ENCODE measurements at places on chromosomes 11 and 22.

GRCh38 chr22:27318516-27318915, 483.0 kb downstream of the MN1 start:
- DNase-seq = no peak

GRCh38 chr11:22165087-22165486, 27.8 kb upstream of the ANO5 start:
- no peak for DNase-seq

DNA sequence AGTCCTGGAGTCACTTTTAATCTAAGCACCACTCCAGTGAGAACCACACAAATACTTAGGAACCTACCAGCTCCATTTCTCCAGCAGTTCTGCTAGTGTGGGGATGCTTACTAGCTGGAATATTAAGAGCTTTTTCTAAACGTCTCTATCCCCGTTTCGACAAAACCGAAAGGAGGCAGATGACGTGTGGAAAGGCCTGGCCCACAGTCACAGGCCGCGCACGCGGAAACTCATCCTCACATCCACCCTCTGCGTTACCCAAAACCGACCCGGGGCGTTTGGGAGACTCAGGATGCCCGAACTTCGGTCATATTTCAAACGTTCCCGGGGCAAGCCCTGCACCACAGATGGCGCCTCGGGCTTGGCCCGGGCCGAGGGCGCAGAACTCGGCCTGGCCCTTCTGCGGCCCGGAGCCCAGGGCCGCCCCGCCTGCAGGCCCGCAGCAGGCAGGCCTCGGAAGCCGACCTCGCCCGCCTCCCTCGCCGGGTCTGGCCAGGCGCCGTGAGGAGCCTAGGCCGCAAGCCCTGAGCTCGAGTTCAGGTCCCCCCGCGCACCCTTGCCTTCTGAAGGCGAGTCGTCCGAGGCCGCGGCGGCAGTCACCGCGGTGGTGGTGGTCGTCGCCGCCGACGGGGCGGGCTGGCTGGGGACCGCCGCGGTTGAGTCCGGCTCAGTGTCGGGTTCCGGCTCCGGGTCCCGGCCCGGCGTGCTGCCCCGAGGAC, 473 bp downstream of the FNBP4 start:
- DNase-seq = no peak

DNA sequence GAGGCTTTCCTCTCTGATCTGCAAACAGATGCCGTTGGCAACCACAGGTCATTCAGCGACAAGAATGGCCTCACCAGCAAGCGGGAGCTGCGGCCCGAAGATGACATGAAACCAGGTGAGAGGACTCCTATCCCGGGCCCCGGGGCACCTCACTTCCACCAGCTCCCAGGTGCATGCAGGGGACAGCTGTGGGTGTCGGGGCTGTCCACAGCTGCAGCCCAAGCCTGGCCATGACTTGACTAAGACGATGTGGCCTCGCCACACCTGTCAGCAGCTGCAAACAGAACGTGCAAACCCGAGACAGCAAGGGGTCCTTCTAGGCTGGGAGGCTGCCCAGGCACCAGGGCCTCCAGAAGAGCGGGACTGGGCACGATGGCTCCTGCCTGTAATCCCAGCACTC, 3.6 kb downstream of the GAL start:
- DNase-seq = no peak

GRCh38 chr11:20488352-20488751, 100.8 kb downstream of the PRMT3 start:
- no peak for DNase-seq

DNA sequence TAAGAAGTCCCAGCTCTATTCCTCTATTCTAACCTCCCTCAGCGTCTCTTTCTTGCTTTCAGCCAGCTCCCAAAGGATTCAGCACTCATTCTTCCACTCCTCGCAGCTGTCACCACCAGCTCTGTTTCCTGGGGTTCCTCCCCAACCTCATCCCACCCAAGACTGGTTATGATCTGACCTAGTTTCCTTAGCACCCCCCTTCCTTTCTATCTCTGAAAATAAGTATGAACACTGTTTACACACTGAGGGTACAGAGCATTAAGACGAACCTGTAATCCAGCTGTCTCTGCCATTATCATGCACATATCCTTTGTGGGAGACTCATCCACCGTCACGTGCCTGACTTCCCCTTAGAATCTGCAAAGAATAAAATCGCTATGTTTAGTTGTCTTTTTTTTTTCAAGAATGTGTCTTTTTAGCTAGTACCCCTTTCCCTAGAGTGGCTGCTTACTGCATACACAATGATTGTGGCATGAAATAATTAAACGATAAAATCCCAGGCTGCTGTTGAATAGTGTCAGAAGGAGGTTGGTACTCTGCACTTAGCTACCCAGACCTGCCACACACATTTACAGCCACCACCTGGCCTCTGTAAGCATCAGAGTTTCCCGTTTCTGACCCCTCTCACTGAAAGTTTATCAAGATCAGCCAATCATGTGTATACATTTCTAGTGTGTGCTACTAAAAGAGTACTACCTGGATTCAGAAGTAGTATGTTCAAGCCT, 26.9 kb upstream of the CSTF3 start:
- DNase-seq = no peak

DNA sequence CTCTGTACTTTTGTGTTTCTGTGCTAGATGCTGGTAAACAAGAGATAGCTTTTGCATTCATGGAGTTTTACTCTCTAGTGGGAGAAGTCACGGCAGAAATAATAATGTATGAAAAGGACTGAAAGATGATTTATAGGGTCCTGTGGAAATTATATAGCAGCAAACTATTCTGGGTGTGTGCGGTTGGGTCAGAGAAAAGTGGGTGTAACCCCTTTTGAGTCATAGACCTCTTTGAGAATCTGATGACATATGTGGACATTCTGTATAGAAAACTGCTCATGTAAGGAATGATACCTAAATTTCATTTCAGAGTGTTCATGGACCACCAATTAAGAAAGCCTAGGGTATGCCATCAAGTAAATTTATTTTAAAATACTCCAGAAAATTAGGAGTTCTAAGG, 54.4 kb downstream of the TMEM135 start:
- no peak for DNase-seq

DNA sequence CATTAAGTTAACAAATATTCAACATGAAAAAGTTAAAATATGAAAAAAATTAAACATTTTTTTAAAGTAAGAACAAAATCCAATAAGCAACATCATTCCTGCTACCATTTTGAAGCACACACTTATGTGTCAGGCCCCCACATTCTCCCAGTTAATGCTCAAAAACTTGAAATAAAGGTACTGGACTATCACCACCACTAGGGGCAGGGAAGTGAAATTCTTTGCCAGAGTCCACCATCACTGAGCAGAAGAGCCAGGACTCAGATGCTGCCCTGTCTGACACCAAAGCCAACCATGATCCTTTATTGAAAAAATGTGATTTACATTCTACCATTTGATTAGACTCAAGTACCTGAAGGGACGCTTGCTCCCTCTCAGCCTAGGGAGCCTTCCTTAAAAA, 39.1 kb downstream of the PITPNB start:
- DNase-seq = no peak

GRCh38 chr22:26884921-26885320, 227.5 kb downstream of the MIAT start:
- DNase-seq = no peak
